ENCODE measurements at places on chromosomes 7 and 10. TPM values are rescaled to one million over a fixed set of nuclear protein-coding genes. Genes with fewer than 3 reads are reported as not detected.

GRCh38 chr7:16934722-16935340, 53.0 kb upstream of the AGR3 start:
- DNase-seq: no peak

- DNase-seq: no peak
Measured at GRCh38 chr10:71494980-71495381, 98.3 kb downstream of the CDH23 start.

GRCh38 chr7:76069238-76069638, 21.3 kb downstream of the MDH2 start:
- DNase-seq: no peak

DNA sequence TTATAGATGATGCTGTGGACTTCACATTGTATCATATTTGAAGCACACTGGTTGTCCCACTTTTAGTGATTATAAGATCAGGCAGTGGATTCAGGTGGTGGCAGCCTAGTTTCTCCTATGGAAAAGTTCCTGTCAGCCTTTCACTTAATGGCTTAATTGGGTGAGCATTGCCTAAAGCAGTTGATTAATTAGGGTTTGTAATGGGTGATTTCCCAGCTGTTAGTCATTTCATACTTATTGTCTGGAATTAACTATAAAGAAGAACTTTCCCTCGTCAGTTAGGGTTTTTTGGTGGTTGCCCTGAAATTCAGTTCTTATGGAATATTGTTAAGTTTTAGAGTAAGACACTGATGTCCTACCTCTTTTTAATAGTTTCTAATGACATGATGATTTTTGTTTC, 78.8 kb downstream of the SLC25A40 start:
- DNase-seq: no peak

GRCh38 chr7:39399986-39400385, 166.2 kb upstream of the YAE1 start:
- no peak for DNase-seq

The NAT16 gene
- not detected for total RNA-seq

DNA sequence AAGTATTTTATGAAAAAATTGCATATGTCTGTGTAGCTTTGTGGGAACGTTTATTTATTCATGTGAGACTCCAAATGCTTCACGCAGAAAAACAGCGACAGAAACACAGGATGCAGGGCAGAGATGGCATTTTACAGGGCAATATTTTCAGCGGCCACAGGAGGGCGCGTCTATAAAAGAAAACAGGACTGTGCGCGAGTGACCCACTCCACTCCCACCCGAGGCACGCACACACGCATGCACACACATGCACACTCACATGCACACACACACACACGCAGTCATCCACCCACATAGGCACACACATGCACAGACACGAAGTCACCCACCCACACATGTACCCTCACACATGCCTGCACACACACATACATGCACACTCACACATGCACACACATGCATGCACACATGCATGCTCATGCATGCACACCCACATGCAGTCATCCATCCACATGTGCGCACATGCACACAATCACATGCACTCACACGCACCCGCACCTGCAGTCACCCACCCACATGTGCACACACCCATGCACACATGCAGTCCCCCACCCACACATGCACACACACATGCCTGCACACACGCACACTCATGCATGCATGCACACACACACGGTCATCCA, 96.3 kb downstream of the DNAJB6 start:
- peak; percentile 61 for DNase-seq

The NPFFR1 gene
- total RNA-seq: not detected

Data from CD4-positive, CD25-positive, alpha-beta regulatory T cell (primary cell).